ENCODE measurements at places on chromosomes 12 and 14. TPM values are rescaled to one million over a fixed set of nuclear protein-coding genes. Genes with fewer than 3 reads are reported as not detected.

OAS3 gene
- 5.2 TPM for polyA plus RNA-seq

OVCH1 gene
- 1.1 TPM for polyA plus RNA-seq

FGF6 gene
- polyA plus RNA-seq = 31.7 TPM

FOXG1 gene
- polyA plus RNA-seq = not detected

DNA sequence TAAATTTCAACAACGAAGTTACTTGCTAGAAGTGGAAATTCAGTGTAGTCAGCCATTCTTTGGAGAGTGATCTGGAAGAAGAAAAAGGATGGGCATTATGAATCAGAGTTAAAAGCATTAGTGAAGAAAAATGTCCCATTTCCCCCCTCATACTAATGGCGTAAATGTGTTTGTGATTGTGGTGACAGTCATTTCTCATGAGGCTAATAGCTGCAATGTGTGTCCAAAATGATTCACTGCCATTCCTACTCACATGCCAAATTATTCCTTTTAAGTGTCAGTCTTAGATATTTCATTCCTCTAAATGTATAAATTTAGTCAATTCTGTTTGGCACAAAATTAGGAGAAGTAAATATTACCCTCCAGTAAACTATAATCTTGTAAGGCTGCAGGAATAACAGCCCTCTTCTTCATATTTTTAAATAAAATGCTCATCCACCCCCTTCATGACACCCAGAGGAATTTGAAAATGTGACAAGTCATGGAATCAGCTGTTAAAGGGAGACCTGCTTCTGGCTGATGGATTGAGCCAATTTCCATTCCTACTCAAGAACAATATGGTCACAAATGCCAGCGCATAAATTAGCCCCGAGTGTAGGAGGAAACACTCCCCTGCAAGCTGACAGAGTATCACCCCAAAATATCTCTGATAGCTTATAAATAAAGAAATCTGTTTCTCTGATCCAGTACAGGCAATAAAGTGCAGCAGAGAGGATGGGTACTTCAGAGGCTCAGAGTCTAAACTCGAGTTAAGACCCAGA lies 912.3 kb upstream of the SEL1L start:
- peak; percentile 5 for DNase-seq

GRCh38 chr12:47190271-47190750 lies 110.6 kb upstream of the AMIGO2 start:
- no peak for DNase-seq

Data from muscle of back (tissue), 13 donors.